ENCODE measurements at places on chromosomes 11 and 22.
A peak's percentile ranks its signal among the peaks of the same experiment; 100 is the strongest.

GRCh38 chr11:96275801-96276594, 67.0 kb downstream of the MAML2 start:
- DNase-seq: no peak

DNA sequence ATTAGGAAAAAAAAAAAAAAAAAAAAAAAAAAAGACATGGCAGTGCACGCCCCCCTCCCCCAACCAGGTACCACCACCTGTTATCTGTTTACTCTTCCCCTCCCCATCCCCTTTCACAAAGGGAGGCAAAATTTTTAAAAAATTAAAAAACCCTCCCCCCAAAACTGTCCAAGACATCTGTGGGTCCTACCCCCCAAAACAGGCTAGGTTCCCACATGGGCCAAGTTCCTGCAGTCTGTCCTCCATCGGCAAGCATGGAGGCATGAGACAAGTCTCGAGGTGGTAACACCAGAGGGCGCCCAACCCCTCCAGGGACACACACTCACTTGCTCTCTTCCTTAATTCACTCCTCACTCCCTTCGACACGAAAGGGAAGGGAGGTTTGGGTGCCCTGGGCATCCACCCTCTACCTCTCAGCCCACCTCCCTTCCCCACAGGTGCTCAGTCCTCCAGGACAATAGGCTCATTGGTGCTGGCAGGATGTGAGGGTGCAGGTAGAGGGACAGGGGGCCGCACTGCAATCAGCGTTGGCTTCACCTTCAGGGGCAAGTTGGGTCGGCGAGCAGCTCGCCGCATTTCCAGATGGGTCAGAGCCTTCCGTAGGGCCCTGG, 2.2 kb upstream of the TUT1 start:
- peak; percentile 80 for DNase-seq

- peak; percentile 69 for DNase-seq
Observed at GRCh38 chr11:63999349-64000025, 13.2 kb downstream of the OTUB1 start.

GRCh38 chr11:56906683-56907148, 82.0 kb upstream of the OR5AK2 start:
- no peak for DNase-seq

GRCh38 chr11:78391424-78391823, 26.2 kb downstream of the GAB2 start:
- no peak for DNase-seq

GRCh38 chr11:11004069-11004468, 146.2 kb upstream of the ZBED5 start:
- DNase-seq: no peak

DNA sequence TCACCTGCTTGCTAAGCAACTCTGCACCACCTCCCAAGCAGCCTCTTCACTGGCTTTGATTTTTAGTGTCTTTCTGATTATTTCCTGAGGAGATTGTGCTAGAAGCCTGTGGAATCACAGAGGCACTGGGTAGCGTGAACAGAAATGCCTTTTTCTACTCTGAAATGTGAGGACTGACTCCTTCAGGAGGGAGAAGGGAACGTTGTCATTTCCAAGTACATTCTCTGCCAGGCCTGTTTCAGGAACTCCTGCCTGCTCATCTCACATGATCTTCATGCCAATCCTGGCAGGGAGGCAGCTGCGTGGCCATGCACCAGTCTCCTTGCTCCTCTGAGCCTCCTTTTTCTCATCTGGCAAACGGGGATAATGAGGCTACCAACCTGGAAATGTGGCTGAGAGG, 49.8 kb upstream of the PRDM11 start:
- DNase-seq: no peak

DNA sequence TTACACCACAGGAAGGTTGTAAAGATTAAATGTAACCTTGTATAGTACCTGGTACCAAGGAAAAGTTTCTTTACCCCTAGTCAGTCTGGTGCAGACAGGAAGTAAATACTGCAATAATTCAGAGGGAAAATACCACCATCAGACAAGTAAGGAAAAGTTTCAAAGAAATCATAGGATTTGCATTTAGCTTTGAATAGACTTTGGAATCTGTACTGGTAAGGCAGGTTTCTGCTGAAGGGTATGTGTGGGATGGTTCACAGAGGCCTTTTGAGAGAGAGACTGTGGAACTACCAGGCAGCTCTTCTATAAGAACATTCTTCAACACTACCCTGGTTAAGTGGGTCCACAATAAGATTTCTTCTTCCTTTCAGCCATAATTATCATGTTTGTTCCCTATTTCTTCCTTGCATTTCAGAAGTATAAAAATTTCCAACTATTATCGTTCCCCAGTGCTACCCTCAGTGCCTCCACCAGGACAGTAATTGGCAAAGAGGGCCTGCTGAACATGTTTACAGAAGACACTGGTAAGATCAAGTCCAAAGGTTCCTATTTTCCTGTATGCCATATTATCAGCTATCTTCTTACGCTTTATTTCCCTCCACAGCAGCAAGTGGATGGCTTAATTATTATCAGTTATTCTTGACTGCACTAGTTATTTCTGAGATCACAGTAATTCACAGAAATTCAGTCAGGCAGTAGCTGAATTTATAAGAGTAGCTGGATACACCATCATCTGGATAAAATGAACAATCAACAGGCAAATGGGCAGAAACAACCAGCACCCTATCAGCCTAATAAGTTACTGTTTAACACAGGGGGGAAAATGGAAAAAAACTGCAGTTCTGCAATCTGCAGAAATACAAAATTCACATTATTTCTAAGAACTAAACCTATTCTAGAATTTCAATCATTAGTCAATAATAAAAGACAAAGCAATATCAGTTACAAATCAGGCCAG, 48.5 kb downstream of the PITPNB start:
- DNase-seq: no peak

DNA sequence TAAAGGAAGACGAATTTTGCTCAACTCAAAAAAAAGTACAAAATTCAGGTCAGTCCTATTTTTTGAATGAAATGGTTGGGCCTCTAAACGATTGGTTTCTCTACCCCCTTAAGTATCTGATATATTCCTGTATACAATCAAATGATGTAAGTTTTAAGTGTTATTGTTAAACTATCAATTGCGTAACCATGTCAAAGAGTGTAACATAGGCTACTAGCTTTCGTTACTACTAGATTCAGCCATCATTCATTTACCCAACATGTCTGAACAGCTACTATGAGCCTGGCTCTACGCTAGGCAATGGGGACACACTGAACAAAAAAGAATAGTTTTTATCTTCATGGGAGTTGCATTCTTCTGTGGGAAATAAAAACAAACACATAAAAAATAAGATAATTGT, 3.3 kb downstream of the RAB6A start:
- no peak for DNase-seq

GRCh38 chr11:105719073-105719822, 109.4 kb downstream of the GRIA4 start:
- DNase-seq: no peak

DNA sequence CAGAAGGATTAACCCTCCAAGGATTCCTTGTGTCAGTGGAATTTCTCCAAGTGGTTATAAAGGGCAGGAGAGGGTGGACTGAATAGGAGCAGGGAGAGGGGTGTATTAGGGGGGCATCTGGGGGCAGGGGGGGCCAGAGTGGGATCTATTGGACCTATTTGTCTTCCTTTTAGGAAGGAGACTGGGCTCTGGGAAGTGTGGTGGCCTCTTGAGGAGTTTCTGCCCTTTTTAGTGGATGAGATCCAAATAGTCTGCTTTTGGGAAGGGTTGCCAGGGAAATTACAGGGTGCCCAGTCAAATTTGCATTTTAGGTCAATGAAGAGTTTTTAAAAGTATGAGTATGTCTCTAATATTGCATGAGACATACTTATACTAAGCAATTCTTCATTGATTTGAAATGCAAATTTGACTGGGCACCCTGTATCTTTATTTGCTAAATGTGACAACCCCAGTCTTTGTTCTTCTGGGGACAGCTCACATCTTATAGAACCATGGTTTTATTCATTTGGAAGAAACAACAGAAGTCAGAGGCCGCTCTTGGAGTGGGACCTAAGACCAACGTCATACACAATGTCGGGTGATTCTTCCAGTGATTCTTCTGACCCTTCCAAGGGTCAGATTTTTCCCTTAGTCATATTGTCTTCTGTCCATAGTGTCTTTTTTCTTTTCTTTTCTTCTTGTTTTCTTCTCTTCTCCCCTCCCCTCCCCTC, 429 bp upstream of the SLC22A6 start:
- no peak for DNase-seq

- DNase-seq: no peak
Observed at GRCh38 chr11:429931-430456, 11.8 kb downstream of the ANO9 start.

GRCh38 chr22:36279219-36279666, 26.3 kb downstream of the APOL1 start:
- DNase-seq: no peak

DNA sequence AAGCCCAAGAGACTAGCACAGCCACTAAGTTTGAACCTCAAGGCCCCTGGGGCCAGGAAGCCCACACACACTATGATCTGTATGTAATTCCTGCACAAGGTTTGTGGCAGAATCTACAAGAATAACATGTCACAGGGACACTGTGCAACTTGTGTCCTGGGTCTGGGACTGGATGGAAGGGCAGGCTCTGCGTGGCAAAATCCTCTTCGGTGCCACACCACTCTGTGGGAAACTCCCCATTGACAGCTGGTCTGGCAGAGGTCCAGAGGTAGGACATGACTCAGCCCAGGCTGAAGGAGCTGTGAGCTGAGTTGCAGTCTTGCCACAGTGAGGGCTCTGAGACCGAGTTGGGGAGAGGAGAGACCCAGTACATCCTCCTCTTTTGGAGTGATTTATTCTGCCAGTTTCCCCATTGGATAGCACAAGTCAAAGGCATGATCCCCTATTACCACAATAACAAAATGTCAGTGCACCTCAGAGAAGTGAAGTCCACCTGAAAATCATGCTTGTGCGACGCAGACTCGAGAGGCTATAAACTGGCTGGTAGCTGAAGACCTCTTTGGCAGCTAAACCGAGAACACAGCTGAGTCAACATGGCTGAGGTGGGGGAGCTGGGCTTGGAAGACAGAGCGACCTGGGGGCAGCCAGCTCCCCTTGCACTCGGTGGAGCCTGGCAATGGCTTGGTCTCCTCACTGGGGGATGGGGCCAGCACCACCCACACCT, 23.3 kb upstream of the SERPIND1 start:
- DNase-seq: peak; percentile 54

GRCh38 chr11:64122411-64123410, 43.2 kb downstream of the MACROD1 start:
- DNase-seq: no peak

DNA sequence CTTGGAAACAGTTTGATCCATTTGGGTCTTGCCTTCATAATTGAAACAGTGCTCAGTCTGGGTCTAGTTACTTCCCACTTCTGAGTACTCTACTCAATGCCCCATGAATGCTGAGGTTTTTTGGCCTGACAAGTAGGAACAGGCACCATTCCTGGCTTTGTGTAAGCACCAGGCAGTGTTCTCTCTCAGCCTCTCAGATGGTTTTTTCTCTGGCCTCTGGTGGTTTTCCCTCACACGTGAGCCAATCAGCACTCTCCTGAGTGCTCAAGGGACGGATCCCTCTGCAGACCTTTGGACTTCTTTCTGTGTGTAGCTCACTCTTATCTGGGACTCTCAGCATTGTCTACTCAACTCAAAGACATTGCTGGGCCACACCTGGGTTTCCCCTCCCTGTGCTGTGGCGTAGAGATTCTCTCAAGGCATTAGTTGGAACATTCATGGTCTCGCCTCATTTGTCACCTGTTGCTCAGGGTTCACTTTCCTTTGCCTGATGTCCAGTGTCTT, 21.3 kb downstream of the SIK2 start:
- no peak for DNase-seq

DNA sequence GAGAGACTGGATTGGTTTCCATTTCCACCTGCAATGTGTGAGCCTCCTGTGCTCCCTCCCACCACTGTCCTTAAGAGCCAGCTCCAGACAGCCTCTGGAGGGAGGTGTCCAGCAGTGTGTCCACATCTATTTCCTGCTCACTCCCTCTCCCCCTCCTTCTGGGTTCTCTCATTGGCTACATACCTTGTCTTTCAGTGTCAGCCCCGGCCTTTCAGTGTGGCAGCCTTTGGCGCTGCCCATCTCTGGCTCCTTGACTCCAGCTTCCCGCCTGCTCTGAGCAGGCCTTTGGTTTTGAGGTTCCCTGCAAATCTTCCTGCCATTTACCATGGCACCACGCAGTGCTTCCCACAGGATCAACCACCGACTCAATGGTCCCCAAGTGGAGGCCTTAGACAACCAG, 19.0 kb upstream of the PTPRJ start:
- DNase-seq: no peak

- no peak for DNase-seq
Observed at GRCh38 chr11:11722861-11723260, 101.1 kb upstream of the GALNT18 start.

DNA sequence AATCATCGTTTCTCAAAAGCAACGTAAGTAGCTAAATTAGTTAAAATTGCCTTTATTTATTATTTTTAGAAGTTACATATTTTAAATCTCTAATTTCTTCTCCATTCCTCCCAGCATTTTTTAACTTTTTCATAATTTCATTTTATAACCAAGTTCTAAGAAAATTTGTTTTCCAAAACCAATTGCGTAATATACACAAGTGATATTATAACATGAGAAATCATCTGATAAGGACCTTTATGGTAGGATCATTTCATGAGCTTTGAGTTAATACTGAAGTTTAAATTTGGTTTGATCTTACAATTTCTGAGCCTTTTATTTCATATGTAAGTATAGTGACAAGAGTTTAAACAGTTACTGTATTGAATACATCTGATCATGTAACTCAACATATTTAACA, 27.7 kb upstream of the CARD18 start:
- no peak for DNase-seq

DNA sequence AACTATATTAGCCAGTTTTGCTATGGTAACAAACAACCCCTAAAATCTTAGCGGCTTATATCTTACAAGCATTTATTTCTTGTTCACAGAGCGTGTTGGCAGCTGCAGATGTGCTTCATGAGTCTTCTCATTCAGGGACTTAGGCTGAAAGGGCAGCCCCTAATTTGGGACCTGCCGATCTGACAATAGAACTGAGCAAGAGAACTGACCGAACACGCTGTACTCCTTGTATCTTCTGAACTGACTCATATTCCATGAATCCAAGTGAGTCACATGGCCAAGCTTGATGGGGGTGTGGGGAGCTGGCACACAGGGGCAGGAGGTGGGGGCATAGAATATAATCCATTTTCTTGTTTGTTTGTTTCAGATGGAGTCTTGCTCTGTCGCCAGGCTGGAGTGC, 481.7 kb upstream of the CADM1 start:
- DNase-seq: no peak

GRCh38 chr11:117426941-117427340, 99.3 kb downstream of the CEP164 start:
- no peak for DNase-seq

- DNase-seq: no peak
Observed at GRCh38 chr11:32511926-32512325, 71.7 kb upstream of the EIF3M start.

- DNase-seq: no peak
Observed at GRCh38 chr22:22087854-22088657, 105.5 kb upstream of the TOP3B start.

DNA sequence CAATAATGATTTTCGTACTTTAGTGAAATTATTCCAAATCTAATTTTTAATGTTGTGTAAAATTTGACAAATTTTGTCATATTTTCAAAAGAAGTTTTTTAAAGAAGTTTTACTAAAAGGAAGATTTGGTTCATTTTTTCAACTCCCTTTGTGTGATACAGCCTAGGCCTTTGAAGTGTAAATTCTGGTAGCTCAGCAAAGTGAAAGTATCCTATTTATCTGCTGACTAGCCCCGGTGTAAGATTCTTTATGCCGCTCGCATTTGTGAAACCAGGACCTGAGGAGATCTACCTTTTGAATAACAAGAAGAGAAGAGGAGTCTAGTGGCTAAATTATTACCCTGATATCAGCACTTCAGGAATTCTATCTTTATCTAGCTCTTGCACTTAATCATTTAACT, 177.4 kb downstream of the JRKL start:
- DNase-seq: no peak

- no peak for DNase-seq
Observed at GRCh38 chr11:34150494-34151151, 45.2 kb downstream of the NAT10 start.
